GOT3 (cell line): ENCODE measurements at places on chromosomes 6 and 20.

DNA sequence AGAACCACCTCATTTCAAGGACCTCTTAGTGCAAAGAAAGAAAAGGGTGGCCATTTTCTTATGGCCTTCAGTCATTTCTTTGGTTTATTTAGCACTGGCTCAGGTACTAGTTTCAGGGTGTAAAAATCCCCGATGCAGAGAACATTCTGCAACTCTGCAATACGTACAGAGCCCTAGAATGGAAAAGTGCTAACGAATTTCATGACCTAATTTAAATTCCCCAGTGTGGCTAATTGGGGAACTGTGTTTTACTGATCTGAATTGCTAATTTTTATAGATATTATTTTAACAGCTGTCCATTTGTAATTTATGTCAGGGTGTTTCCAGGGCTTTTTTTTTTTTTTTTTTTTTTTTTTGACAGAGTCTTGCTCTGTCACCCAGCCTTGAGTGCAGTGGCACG is 160.7 kb downstream of the UST start:
- no peak for DNase-seq

DNA sequence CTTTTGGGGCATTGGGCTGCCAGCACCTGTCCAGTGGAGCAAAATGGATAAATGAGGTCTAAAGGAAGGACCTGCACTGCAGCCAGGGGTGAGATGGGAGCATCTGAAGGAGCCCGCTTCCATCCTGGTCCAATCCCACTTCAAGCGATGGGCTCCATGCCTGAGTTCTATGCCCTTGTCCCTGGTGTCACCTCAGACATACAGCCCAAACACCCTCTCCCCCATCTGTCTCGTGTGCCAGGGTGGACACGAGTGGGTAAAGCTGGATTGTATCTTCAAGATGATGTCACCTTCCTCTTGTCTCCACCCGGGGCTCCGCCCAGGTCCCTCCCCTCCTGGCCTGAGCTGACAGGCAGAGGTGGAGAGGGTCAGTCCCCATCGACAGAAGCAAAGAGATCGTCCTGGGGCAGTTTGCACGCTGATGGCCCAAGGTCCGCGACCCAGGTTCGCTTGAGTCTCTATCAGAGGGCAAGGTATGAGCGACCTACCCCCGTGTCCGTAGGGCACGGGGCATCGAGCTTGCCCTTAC is 544 bp downstream of the SMIM29 start:
- no peak for DNase-seq

DNA sequence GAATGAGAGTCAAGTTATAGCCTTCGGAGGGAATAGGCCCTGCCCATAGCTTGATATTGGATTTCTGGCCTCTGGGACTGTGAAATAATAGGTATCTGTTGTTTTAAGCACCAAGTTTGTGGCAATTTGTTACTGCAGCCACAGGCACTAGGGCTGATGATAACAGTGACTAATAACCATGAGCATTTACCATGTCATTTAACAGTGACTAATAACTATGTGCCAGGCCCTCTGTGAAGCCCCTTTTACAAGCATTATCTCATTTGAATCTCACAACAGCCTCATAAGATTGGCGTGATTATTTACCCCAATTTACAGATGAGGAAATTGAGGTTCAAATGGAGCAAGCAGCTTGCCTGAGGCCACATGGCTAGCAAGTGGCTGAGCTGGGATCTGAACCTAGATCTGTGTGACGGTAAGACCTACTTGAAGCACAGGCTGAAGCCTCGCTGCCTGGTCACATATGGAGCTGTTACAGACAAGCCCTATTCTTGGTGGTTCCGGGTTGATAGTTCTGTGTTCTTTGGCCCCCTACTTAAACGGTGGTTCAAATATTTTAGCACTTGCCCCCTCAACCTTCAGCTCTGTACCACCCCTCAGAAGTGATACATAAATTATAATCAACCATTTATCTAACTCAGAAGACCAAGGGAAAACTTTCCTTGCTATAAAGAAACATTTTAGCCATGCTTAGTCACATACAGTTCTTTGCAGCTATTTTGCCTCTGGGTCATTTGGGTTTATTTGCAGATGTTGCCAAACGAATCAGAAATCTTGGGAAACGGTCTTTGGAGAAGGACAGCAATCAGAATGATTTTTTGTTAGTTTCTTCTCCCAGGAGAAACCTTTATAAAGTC is 98.3 kb downstream of the ELOVL5 start:
- DNase-seq: no peak

DNA sequence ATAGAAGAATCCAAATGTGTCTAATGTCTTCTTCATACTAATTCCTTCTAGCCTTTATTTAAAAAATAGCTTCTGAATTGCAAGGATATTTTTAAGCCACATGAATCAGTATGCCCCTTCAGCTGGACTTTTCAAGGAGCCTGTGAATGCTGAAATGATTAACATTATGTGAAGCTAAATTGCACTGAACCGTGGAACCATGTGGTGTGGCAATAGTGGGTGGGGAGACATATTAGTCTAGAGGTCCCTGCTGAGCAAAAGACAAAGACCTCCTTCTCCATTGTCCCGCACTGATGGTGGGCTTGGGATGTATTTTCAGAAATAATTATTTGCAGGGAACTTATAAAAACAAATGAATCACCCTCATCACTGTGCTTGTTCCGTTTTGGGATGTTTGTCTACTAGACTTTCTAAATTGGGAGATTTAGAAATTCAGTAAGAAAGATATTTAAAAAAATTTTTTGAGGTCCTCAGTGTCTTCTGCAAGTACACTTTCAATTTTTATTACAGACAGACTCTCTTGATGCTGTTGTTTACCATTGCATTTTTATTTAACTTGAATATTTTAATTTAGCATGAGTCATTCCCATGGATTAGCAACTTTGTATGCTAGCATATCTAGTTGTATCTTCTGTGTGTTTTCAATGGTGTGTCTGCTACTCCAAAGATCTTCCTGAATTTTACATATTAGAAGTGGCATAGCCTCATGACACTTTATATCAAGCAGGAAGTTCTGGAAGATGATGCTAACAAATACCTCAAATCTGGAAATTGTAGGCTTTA is 238.1 kb downstream of the LAMA2 start:
- no peak for DNase-seq

GRCh38 chr6:151096255-151096612 is 143.5 kb upstream of the AKAP12 start:
- no peak for DNase-seq

- no peak for DNase-seq
Observed at GRCh38 chr6:44474643-44475042, 87.1 kb downstream of the CDC5L start.

DNA sequence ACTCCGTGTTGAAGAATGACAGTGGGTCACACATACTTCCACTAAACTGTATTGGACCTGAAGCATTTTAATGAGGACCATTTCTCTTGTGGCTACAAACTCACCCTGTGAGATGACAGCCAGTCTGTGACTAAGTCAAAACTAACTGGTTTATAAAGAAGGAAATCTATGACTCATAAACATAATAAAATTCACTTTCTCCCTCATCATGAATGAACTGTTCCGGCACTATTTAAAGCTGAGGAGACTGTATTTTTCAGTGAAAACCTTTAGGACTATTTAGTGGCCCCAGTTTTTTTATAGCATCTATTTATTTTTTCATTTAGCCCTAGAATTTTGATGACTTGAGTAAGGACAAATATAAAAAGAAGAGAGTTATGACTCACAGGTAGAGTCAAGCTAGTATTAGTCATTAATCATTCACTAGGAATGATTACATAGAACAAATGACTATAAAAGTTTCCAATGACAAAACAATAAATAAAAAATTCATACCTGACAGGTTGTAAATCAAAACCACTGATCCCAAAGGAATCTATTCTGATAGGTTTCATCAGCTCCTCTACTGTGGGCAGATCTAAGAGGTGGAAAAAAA is 34.2 kb downstream of the CEP162 start:
- no peak for DNase-seq

DNA sequence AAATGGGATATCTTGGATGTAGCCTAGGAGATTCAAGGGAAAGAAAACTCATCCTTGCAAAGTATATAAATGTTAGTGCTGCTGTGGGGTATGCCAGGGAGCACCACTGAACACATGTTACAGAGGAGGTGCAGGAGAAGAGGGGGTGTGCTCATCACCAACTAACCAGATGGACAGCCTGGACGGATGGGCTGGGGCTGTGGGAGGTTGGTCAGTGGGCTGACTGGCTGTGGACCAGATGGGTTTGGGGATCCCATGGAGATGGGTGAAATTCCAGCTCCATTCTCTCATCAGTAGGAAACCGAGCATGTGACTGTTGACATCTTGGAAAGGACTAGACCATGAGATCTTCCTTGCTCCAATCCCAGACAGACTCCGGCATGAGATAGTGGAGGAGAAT is 201.0 kb downstream of the LRFN2 start:
- no peak for DNase-seq

DNA sequence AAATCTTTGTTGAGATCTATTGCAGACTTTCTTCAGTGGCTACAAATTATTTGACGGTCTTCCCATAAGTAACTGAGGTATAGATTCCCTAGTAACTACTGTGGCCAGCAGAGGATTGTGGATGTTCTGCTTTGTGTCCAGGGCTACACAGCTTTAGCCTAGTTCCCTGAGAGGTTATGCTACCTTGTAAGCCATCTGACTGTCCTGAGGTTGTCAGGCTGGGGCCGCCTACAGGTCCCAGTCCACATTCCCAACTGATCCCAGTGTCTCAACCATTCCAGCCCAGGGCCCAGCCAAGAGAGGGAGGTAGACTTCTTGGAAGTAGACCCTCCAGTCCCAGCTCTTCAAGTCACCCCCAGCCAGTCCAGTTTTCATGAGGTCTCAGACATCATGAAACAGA is 57.7 kb downstream of the BANF2 start:
- DNase-seq: no peak

- no peak for DNase-seq
Observed at GRCh38 chr6:51398793-51399192, 580.1 kb downstream of the TFAP2B start.

GRCh38 chr6:153013438-153013837 is 10.9 kb upstream of the MTRF1L start:
- no peak for DNase-seq

DNA sequence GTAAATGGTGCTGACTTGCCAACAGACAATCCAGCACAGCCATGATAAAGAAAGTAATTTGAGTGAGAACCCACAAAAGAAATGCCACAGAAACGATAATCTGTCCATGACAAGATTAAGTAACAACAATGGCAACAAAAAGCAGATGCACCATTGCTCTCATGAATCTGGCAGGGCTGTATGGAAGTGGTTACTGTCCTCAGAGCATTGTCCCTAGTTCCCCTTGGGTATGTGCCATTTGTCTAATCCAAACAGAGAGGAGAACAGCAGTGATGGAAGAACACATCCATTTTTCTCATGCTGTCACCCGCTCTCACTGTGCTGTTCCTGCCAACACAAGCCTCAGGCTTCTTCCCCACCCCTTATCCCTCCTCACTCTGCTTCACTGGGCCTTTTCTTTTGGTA is 65.8 kb downstream of the REV3L start:
- DNase-seq: no peak

DNA sequence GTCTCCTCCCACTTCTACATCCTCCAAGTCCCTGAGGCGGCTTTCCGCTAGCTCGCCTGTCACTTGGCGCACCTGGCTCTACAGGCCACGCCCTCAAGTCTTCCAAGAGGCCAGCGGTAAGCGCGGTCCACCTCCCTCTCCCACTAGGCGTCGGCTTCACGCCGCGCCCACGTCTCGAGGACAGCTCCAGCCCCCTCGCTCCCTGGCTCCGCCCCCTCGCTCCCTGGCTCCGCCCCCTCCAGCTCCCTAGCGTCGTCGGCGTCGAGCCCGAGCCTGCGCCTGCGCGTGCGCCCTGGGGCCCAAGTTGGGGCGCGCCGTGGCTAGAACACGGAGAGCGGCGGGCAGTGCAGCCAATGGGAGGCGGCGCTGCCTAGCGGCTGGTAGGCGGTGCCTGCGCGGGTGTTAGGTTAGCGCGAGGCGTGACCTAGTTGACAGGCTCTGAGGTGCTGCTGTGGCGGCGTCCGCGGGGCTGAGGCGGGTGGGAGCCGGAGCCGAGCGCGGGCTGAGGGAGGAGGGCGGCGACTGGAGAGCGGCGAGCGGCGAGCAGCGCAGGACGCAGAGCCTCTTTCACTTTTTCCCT is at the start of gene MACROD2:
TSS of gene MACROD2 (plus strand) at position 431 of the 580 bp plus-strand sequence.
- DNase-seq: no peak

DNA sequence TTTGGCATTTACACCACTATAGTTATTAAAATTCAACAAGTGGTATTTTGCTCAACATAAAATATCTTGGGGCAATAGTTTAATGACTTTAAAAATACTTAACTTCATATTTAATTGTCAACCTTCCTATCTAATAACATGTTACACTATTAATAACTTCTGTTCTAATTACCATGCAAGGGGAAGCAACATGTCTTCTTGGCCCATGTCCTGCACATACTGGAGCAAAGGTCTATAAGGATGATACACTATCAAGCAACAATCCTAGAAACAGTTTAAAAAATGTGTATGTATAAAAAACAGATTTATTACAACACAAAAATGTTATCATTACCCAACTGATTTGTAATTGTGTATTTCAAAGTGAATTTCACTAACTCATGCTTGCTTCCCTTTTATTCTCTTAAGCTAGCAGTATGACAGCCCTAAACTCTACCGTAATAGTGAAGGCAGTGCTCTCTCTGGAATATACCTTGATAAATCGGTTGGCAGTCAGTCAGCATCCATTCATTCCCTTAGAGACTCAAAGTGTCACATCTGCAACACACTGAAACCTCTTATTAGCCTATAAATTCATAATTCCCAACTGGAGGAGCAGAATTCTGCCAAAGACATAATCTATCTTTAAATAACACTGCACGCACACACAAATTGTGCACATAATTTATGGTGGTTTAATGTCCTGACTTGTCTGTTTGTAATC is 18.3 kb downstream of the CCNC start:
- no peak for DNase-seq

GRCh38 chr6:118660218-118660569 is 8.8 kb upstream of the CEP85L start:
- DNase-seq: no peak

- no peak for DNase-seq
Observed at GRCh38 chr6:167722634-167723309, 103.9 kb upstream of the AFDN start.

DNA sequence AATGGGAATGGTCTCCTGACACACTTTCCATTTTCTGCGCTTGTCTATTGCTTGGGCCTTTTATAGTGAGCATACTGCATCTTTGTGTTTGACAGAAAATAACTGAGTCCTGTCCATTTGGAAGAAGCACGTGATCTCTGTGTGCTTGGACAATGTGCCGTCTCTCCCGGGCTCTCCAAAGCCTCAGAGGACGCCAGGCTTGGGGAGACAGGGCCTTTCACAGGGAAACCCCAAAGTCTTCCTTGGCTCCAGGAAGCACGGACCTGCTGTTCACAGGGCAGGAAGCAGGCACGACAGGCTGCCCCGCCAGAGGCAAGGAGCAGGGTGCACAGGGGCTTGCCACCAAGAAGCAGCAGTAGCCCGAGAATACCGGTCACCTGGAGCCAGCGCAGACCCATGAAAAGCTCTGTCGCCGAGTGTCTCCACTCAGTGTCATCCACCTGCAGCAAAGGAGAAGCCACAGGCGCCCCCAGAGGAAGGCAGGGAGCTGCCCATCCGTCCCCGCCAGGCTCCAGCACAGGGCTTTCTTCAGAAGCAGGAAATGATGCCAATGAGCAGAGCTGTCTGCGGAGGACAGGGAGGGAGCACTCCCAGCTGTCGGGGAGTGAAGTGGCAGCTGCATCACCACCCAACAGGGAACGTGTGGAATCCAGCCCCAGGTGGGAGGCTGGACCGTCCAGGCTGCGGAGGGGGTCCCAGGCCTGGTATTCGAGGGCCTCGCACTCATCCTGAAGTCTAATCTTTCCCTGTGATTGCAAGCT is 135.1 kb downstream of the AGPAT4 start:
- DNase-seq: no peak

- DNase-seq: no peak
Observed at GRCh38 chr6:13243033-13243432, 85.3 kb downstream of the TBC1D7 start.
